ENCODE measurements at places on chromosomes 1 and 21. TPM values are rescaled to one million over a fixed set of nuclear protein-coding genes. Genes with fewer than 3 reads are reported as not detected.

DNA sequence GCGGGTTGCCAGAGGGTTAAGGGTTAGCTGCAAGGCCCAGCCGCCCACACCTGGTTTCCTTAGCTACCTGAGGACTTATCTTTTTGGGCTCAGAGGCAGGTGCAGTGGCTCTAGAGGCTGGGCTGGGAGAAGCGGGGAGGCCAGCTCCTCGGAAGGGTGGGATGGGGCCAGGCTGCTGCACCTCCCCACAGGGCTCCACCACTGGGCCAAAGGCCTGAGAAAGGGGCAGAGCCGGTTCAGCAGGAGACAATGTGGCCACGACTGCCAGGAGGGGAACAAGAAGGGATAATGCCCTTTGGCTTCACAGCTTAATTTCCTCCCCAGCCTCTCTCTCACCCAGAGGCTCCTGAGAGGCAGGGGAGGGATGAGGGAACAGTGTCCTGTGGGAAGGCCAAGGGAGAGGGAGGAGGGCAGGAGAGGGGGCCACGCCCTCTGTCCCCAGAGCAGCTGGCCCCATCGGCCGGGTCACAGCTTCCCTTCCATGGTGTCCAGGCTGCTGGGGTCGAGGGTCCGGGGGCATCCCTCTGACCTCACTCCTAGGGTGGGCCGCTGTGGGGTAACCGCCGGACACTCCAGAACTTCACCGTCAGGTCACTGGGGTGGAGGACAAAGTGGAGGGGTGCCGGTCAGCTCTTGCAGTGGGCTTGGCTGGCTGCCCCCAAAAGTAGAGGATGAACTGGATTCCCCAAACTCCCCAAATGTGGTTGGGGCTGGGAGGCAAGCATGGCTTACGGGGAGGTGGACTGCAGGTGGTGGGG, 50.4 kb downstream of the KIF21B start:
- no peak for DNase-seq

GRCh38 chr1:63074321-63074720, 248.0 kb upstream of the FOXD3 start:
- DNase-seq, result no peak

DNA sequence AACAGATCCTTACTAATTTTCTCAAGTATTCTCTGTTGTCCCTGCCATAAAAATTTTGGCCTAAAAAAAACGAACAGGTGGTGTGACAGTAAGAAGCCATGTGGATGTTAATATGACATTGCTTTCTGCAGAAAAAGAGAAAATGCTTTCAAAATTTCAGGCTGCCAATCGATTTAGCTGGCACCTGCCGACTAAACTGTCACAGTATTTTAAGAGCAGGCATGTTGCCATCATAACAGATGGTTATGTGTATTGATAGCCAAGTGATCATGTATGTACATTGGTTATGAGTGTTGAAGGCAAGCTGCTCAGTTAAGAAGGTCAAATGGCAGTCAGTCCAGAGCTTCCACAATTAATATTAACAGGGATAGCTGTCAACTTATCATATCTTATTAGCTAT, 1017.0 kb downstream of the MRPL39 start:
- no peak for DNase-seq

AGT gene
- total RNA-seq, result 9.6 TPM

MAB21L3 gene
- 4.4 TPM for total RNA-seq

RAD54L gene
- total RNA-seq, result 8.1 TPM

UTS2 gene
- 5.4 TPM for total RNA-seq

DNA sequence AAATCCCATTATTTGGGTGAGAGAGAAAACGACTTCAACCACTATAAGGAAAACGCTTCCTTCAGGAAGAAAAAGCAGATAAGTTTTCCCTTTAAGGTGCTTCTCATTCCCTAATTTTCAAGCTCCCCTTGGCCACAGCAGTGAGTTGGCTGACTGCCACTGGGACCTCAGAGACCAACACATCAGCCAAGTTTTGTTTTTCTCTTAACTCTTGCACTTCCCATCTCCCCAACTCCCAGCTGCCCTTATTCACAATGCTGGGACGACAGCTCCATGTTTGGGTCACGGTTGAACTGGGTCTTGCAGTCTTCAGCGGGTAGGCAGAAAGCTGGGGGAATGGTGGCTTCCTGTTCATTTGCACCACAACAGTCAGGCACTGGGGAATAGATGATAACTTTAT, 18.9 kb downstream of the SGIP1 start:
- DNase-seq, result no peak

DNA sequence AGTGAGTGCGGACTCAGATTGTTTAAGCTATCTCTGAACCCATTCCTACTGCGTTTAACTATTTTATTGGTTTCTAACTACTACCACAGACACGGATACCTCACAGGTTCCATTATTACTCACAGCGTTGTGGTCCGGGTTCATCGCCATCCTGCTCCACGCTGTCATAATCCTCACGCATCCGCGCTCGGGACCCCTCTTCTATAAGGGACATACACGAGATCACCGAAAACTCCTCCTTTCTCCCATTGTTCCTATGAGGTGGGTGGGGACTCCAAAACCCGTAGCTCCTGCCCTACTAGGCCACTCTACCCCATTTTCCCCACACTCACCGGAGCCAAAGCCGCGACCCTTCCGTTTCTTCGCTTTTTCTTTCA, 610 bp downstream of the RBM8A start:
- DNase-seq, result no peak

GRCh38 chr1:94036730-94037129, 84.2 kb downstream of the ABCA4 start:
- DNase-seq, result no peak

BRINP3 gene
- not detected for total RNA-seq

- no peak for DNase-seq
Measured at GRCh38 chr21:44752671-44753235, 41.4 kb upstream of the TSPEAR start.

GPR52 gene
- 2.7 TPM for total RNA-seq

All from vagina (tissue), 2 donors.